Testis (tissue), 5 donors: ENCODE measurements at places on chromosomes 12 and 14. TPM values are rescaled to one million over a fixed set of nuclear protein-coding genes. Genes with fewer than 3 reads are reported as not detected.

SLC16A7 gene
- polyA plus RNA-seq, result 38.0 TPM

DNA sequence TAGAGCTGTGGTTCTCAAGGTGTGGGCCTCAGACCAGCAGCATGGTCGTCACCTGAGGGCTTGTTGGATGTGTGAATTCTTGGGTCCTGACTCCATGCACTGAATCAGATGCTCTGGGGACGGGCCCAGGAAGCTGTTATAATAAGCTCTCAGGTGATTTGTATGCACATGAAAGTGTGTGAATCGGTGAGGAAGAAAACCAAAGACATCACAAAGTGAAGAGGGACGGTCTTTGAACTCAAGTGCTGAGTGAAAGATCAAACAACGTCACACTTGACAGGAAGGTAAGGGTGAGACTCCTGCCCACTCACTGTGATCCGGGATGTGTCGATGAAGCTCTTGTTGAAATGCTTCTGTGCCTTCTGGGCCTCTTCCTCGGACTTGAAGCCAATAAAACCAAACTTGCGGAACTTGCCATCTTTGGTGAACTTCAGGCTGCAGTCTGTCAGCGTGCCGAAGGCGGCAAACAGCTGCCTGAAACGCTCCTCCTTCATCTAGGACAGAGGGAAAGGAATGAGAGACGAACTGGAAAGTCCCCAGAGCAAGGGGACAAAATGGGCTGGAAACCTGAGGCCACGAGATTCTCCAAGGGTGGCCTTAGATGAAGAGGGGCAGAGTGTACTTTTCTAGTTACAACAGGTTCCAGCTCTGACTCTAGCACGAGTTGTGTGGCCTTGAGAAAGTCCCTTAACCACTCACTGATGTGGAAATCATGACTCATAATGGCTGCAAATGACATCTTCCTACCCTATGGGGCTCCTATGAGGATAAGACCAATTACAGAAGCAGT lies 4.0 kb downstream of the RBM19 start:
- H3K27ac ChIP-seq, result no peak overlapping the region
- H3K4me1 ChIP-seq, result peaks cover 5% of the 10 kb centered on the region
- DNase-seq, result no peak
- H3K4me3 ChIP-seq, result no peak overlapping the region
- H3K36me3 ChIP-seq, result no peaks in the 10 kb centered on the region

GRCh38 chr12:31860401-31860800 lies 98.8 kb upstream of the RESF1 start:
- H3K36me3 ChIP-seq, result no peaks in the 10 kb centered on the region
- no peaks in the 10 kb centered on the region for H3K27me3 ChIP-seq
- H3K27ac ChIP-seq, result no peak overlapping the region
- no peak overlapping the region for H3K4me3 ChIP-seq

- peaks cover 7% of the 10 kb centered on the region for H3K4me1 ChIP-seq
- no peaks in the 10 kb centered on the region for H3K36me3 ChIP-seq
- H3K27ac ChIP-seq, result no peak overlapping the region
- H3K4me3 ChIP-seq, result no peak overlapping the region
- no peaks in the 10 kb centered on the region for H3K27me3 ChIP-seq
Measured at GRCh38 chr14:24274101-24274543, 2.7 kb upstream of the RABGGTA start.

- no peak for DNase-seq
- H3K27ac ChIP-seq, result no peak overlapping the region
- H3K4me1 ChIP-seq, result no peaks in the 10 kb centered on the region
- no peaks in the 10 kb centered on the region for H3K36me3 ChIP-seq
Measured at GRCh38 chr14:93691042-93691780, 97.1 kb downstream of the PRIMA1 start.
